Fibroblast of the aortic adventitia (primary cell): ENCODE measurements at places on chromosomes 12 and 14.

GRCh38 chr14:100895411-100895810 lies 8.1 kb downstream of the RTL1 start:
- no peak for DNase-seq

- no peak for DNase-seq
Measured at GRCh38 chr14:55921511-55921910, 196.7 kb upstream of the PELI2 start.

GRCh38 chr12:99985631-99986030 lies 895 bp upstream of the ANKS1B start:
- no peak for DNase-seq

GRCh38 chr12:47214771-47215170 lies 135.0 kb upstream of the AMIGO2 start:
- no peak for DNase-seq

- DNase-seq, result no peak
Measured at GRCh38 chr12:3098436-3098835, 21.3 kb downstream of the TSPAN9 start.

DNA sequence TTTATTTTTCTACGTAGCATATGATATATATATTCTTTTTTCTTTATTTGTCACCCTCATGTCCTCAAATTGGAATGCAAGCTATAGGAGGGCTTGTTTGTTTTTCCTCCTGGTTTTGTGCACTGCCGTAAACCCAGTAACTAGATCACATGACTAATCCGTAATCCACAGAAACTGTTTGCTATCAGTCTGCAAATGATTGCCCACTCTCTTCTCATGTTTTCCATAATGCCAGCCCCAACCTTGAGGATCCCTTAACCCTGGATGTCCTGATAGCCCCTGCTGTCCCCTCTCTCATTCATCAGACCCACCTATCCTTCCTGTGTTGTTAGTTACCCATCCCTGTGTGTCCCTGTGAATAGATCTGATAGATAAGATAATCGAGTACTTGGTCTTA lies 94.0 kb downstream of the TSPAN9 start:
- no peak for DNase-seq

DNA sequence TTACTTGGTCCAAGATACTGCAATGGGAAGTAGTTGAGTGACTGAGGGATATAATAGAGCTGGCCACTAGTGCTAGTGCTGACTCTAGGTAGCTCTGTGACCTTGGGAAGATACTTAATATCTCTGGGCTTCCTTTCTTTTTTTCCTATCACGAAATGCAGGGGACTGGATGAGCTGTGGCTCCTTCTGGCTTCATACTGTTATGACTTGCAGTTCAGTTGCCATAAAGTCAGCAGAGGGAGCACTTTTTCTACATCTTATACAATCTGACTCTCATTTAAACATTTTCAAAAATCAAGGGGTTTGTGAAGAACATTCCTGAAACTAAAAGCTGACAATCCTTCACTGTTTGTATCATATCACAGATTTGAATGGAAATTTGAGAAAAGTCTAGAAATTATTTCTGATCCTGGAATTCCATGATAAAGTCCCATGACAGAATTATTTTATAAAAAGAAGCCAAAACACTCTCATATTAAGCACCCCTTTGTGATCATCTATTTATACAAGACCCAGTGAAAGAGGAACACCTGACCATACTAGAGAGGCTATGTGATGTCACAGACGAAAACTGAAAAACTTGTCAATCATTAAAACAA lies 5.3 kb downstream of the BHLHE41 start:
- peak; percentile 86 for DNase-seq

- no peak for DNase-seq
Measured at GRCh38 chr14:101716956-101717662, 44.4 kb upstream of the PPP2R5C start.

DNA sequence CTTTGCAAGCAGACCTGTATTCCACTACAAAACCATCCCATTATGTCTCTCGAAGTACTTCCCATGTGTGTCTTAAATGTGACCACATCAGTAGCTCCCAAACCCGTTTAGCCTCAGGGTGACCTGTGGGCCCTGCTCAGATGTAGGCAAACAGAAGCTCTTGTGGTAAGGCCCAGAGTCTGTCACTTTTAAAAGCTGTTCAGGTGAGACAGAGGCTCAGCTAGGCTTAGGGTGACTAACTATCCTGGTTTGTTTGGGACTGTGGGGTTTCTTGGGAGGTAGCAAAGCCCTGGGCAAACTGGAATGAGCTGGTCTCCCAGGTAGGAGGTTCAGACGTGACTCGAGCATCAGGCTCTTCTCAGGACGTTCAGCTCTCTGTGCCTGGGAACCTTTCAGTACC lies 64.5 kb upstream of the VASH1 start:
- DNase-seq, result no peak

DNA sequence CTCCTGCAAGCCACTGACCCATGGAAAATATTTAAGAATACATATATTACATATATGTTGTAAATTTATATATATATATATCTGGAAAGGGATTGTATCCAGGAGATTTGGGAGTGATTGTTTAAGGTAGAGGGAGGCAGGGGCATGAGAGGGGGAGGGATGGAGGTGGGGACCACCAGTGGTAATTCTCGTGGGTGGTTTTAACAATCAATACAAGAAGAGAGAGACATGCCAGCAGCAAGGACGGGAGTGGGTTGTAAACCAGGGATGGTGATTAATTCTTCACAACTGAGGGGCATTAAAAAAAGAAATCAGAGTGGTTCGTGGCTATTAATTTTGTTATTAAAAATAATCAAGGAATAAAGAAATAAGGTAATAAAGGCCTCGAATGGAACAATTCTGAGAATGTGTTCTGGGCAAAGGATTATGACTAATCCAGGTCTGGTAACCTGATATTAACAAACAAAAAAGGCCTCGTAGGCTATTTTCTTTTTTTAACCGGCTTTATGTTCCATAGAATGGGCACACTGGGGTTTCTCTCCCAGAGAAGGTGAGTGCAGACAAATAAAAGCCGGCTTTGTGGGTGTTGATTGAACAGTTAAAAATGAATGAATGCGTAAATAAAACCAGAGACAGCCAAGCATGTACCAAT lies 8.3 kb upstream of the RTL1 start:
- DNase-seq, result no peak

DNA sequence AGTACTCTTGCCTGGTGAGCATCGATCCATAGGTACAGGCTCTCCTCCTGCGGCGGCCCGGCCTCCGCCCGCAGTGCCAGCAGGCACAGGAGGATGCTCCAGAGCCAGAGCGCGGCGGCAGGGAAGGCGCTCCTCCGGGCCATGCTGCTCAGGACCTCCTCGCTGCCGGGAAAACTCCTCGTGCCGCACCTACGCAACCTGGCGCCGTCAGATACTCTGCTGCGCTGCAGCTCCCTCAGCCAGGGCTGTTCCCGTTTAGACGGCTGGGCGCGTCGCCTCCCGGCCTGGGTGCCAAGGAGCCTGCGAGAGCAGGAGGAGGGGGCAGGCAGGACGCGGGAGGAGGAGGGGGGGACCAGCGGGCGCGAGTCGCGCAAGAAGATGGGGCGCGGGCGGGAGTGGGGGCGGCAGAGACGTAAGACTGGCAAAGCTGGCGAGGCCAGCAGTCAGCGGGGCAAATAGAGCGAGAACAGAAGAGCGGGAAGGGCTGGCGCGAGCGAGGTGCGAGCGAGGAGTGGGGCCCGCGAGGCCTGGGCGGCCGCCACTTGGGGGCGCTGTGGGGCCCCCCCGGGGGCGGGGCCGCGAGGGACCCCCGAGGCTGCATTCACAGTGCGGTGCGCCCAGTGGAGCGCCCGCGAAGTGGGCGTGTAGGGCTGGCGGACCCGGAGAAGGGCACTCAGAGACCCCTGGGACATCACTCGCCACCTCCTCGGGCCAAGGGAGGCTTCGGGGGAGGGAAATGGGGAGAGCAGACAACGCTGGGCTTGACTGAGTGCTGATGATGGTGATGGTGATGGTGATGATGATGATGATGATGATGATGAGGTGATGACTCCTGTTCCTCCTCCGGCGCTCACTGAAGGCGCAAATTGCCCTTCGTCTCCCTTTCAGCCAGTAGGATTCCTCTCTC lies at the start of gene WIF1:
TSS of gene WIF1 (minus strand) at position 257 of the 907 bp plus-strand sequence. CDS start at position 143, 114 bp downstream.
- no peak for DNase-seq

DNA sequence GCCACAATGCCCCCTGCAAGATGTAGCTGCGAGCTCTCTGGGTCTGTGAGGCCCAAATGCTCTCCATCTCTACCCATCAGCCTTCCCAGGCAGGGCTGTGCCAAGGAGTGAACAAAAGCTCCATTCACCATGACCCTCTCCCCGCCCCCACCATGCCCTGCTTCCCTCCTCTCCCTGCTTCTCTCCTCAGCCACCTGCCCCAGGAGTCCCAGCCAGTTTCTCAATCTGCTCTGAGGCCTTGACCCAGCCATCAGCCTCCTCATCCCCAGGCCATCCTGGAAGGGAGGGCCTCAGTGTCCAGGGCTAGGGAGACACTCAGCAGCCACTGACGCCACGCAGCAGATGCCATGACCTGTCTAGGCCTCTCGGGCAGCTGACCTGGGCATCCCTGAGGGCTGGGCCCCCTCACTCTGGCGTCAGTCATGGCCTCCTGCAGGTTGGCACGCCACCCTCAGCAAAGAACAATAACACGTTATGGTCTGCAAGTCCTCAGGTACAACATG lies 8.5 kb upstream of the KRT5 start:
- no peak for DNase-seq

GRCh38 chr12:46107591-46107990 lies 117.2 kb upstream of the SCAF11 start:
- no peak for DNase-seq

DNA sequence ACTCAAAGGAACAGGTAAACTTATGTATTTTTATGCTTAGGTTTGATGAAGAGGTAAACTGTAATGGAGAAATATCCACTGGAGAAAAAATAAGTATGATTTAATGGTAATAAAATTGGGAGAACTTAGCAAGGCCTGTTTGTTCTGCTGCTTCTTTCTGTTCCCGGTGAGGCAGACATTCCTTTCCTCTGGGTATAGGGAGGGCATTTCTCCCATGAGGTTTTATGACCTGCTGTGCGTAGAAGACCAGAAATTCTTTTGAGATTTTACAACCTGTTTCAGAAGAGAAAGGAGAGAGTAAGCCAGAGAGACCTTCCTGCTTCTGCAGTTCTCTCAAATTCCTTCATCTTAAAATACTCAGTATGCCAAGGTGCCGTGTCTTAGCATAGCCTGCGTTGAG lies 139.4 kb upstream of the RMST start:
- DNase-seq, result no peak

- DNase-seq, result peak; percentile 41
Measured at GRCh38 chr14:105532735-105533141, 6.4 kb downstream of the TMEM121 start.

DNA sequence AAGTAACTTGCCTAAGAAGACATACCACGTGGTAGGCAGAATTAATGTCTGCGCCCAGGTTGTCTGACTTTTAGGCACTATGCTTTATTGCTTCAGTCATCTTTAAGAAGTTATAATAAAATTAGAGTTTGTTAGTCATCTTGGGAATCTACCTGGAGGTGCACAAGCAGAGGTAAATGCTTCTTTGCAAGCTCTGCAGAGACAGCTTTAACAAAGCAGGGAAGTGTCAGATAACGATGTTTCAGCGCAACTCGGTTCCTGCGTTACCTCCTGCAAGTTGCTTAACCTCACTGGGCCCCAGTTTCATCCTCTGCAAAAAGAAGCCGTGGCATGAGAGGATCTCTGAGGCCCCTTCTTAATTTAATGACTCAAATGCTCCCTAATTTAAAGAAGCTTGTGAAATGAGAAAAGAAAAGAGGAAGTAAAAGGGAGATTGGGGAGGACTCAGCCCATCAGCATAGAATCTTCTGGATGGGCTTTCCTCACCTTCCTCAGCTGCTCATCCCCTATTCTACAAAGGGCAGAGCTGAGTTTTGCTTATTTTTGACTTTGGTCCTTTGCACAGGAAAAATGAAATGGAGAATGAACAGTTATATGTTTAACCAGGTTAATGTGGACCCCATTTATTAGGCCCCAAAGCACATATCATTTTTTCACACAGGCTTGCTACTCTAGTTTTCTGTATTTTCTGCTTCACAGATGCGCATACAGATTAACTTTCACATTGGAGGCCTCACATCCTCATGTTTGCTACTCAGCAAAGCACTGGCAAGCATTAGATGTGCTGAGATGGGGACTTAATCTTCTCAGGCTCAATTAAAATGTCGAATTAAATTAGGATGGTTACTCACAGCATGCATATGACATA lies 5.1 kb downstream of the ARHGDIB start:
- DNase-seq, result no peak

- no peak for DNase-seq
Measured at GRCh38 chr12:98744680-98745079, 99.6 kb downstream of the APAF1 start.

GRCh38 chr12:6869049-6870021 lies 2.0 kb downstream of the TPI1 start:
- peak; percentile 80 for DNase-seq

DNA sequence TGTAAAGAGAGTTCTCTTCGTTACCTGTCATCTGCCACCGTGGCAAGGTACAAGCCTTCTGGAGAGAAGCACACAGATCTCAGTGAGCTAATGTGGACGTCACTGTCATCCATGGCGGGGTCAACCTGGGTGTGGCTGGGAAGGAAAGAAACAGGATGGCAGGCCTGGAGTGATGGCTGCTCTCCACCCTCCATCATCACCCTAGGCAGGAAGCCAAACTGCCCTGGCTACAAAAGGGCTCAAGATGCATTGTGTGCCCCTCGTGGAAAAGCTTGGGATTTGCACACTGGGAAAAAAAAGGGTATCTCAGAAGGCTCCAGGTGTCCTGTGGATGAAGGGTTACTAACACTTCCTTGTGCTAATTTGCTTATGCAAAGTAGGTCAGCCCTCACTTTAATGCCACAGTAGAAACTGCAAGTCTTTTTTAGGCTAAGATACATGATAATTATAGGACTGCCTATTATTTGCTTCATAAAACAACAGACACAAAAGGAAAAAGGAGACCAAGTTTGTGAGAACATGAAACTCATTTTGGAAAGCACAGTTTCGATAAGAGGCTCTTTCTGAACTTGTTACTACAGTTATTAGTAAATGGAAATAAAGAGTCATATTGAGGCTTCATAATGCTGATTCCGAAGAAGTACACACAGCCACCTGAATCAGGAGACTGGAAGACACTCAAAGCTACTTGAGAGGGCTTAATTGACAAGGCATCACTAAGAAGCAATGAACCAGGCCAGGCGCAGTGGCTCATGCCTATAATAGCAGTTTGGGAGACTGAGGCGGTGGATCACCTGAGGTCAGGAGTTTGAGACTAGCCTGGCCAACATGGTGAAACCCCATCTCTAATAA lies 18.9 kb downstream of the RFC5 start:
- peak; percentile 45 for DNase-seq

- peak; percentile 80 for DNase-seq
Measured at GRCh38 chr12:122064780-122065588, 13.6 kb upstream of the MLXIP start.

DNA sequence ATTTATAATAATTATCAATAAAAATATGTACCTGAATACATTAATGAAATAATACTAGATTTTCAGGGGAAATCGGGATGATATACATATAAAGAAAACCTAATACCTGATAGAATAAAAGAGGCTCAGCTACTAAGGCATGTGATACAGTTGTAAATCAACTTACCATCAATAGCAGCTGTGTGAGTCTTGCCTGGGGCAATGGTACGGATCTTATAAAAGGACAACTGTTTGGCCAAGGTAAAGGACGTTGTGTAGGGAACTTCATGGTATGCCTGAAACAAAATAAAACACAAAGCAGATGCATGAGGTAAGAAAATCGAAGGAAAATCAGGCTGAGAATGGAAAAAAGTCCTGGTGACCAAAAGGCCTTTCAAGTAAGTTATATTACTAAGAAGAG lies 25.4 kb downstream of the NEK9 start:
- no peak for DNase-seq
